ENCODE measurements at places on chromosomes 4 and X.

DNA sequence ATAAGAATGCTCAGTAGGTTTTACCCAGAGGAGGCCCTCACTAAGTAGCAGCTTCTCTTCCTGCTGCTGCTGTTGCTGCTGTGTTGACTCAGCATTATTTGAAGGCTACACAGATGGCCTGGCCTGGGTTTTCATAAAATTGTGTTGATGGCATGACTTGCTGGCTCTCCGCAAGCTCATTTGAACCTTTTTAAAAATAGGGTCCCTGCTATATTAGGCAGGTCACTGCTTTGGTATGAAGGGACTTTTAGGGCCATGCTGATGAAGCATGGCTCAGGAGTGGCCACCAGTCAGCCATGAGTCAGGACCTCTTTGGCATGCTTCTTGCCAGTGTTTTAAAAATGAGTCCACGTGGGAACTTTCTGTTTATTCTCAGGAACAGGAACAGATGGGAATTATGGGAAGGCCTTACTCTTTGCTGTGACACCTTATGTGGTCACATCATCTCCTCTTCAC is 128.7 kb downstream of the MID1IP1 start:
- DNase-seq, result no peak

DNA sequence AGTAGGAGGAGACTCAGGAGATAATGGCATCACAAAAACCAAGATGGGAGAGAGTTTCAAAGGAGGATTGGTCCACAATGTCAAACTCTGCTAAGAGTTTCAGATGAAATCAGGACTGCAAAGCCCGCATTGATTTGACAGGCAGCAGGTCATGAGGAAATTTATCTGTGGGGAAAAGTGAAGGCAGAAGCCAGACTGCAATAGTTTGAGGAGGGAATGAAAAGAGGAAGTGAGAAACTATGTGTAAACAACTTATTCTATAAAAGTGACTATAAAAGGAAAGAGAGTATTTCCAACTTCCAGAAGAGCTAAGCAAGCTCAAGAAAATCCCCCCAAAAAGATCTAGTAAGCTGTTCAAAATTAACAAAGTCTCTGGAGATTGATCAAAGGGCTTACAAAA is 66.3 kb upstream of the DGKK start:
- DNase-seq, result no peak

GRCh38 chrX:113390531-113390930 is 549.9 kb upstream of the AMOT start:
- DNase-seq, result no peak

GRCh38 chr4:5045097-5045496 is 6.2 kb upstream of the STK32B start:
- no peak for DNase-seq

DNA sequence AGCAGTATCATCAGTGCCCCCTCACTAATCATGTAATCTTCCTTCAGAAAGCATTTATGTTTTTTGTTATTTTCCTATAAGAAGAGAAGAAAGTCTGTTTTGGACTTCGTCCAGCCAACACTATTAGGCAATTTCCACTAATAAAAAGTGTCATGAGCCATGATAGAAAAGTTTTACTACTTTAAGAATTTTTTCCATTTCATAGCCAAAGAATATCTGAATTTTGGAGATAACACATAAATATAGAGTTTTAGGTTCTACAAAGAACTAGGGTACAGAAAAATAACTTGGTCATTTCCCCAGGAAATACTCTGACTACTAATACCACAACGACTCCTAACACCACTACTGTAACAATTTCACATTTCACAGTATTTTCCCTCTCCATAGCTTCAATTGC is 41.8 kb upstream of the VEGFC start:
- no peak for DNase-seq
